ENCODE measurements at places on chromosomes 7 and 10. TPM values are rescaled to one million over a fixed set of nuclear protein-coding genes. Genes with fewer than 3 reads are reported as not detected.

OR2A5 gene
- not detected for total RNA-seq

TMEM26 gene
- total RNA-seq: 0.06 TPM

FFAR4 gene
- total RNA-seq: 0.27 TPM

ABCF2 gene
- 69.2 TPM for total RNA-seq

GPR26 gene
- not detected for total RNA-seq

GRID1 gene
- total RNA-seq: 0.35 TPM

TUBAL3 gene
- 0.49 TPM for total RNA-seq

LRIT1 gene
- not detected for total RNA-seq

GPR158 gene
- total RNA-seq: not detected

ARF5 gene
- 163 TPM for total RNA-seq

BTBD16 gene
- 0.52 TPM for total RNA-seq

PHKG1 gene
- total RNA-seq: 0.41 TPM

UBTD1 gene
- total RNA-seq: 18.3 TPM

CRHR2 gene
- total RNA-seq: not detected

SLC26A3 gene
- total RNA-seq: not detected

EPC1 gene
- 20.4 TPM for total RNA-seq

All from A549 treated with CpdA at 1 μM for 4 hours (cell line).